ENCODE measurements at places on chromosomes 1 and 21.

GRCh38 chr1:41404308-41404761, 43.1 kb downstream of the FOXO6 start:
- DNase-seq, result peak; percentile 58

GRCh38 chr1:162215902-162216301, 146.4 kb downstream of the NOS1AP start:
- no peak for DNase-seq

DNA sequence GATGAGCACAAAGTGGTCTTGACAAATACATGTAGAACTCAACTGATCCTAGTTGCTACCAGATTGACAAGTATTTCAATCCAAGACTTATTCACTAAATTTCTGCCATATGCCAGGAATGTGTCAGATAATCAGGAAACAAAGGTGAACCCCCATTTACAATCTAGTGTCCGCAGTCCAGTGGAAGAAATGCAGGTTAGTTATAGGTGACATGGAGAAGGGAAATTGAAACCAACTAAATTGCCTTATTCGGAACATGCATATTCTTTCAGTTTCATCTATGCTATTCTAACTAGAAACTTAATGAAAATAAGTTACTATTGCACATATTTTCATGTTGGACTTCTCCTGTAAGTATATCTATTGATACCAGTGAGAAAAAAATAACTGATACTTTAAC, 209.4 kb downstream of the COL24A1 start:
- no peak for DNase-seq

DNA sequence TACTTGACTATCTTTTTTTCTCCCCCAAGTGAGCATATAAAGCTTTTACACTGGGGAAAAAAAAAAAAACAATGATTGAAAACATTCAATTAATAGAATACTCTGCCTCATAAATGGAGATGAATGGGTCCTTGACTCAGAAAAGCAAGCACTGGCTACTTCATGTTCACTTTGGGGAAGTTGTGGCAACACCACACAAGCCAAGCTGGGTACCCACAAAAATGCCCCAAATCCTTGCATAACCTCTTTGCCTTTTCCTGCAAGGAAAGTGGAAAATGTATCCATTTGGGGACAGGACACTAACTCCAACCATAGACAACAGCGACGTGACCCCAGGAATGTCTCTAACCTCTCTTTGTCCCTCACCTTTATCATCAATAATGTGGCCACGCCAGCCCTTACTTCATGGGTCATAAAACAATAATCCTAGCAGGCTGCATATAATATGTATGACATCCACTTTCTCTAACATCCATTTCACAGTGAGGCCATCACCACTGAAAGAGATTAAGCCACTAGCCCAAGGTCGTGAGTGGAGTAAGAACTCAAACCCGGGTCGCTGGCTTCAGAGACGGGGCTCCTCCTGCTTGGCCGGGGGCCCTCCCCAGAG, 2.3 kb downstream of the ECE1 start:
- DNase-seq, result no peak

DNA sequence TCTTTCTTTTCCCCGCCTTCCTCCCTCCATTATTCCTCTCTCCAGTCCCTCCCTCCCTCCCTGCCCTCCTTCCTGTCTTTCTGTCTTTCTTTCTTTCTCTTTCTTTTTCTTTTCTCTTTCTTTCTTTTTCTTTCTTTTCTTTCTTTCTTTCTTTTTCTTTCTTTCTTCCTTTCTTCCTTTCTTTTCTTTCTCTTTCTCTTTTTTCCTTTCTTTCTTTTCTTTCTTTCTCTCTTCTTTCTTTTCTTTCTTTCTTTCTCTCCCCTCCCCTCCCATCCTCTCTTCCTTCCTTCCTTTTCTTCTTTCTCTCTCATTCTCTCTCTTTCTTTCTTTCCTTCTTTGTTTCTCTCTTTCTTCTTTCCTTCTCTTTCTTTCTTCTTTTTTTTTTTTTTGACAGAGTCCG, 402.2 kb upstream of the PLXNA2 start:
- DNase-seq, result no peak

- DNase-seq, result peak; percentile 73
These were observed 81.6 kb upstream of the LRRC8D start for GRCh38 chr1:89739013-89739843.

DNA sequence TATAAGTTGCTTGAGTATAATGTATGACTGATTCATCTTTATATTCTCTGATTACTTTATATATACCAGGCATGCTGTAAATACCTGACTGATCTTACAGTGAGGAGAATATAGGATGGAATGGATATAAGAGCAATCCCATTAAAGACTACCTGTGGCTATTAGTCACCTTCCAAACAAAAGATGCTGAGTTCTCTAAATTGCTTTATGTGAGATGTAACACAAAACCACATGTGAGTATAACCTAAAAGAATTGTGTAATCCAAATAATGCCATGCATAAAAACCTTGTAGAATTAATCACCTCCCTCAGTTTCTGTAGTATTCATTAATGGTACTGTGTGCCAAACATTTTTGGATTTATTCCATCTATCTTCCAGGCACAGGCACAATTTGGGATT, 134.6 kb upstream of the LRRC7 start:
- DNase-seq, result no peak

DNA sequence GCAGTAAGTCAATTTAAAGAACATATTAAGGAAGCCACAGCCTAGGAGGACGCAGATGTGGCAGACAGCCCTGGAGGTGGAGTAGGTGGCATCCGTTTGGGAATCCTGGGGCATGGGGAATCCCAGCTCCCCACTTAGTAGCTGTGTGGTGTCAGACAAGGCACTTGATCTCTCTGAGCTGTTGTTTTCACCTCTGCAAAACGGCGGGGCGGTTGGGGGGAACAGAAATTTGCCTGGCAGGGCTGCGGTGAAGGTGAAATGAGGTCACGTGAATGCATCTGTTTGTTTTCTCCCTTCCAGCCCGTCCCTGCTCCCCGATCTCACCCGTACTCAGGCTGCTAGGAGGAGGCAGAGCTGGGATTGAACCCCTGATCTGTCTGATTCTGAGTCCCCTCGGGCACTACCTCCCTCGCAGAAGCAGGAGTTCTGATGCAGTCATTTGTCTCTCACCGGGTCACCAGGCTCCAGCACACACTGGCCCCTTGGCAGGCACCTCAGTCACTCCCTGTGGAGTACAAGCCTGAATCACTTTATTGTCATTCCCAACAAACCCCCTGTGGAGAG, 2.2 kb upstream of the LAPTM5 start:
- no peak for DNase-seq

- DNase-seq, result no peak
These were observed 511.6 kb downstream of the KIF26B start for GRCh38 chr1:245666412-245666811.

GRCh38 chr1:99943223-99943794, 26.5 kb upstream of the SLC35A3 start:
- DNase-seq, result peak; percentile 75

DNA sequence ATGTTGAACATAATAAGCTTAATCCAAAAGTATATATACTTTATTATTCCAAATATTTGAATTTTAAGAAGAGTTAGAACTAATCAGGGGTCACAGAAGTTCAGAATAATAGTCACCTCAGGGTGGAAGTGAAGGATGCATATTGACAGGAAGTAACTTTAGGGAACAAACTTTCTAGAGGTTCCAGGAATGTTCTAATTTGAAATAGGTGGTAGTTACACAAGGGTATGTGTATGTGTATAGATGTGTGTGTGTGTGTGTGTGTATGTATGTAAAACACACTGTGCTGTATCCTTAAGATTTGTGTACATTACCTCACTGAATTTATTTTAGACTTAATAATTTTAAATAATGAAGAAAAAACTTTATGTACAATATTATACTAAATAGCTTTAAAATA, 110.4 kb downstream of the ACBD6 start:
- no peak for DNase-seq

DNA sequence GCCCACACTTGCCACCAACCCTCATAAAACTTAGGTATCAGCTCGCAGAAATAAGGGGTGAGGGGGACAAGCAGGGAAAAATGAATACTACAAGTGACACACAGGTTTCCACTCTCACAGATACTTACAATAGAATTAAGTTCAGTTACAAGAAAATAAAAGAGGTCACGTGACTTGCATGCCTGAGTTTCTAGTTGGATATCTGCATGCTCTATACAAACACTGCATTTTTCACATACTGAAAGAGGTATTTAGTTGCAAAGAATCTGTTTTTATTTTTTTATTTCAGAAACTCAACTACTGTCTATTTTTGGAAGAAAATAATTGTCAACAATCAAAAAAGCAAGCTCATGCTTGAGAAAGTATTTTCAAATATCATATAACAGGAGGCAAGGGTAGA, 43.5 kb downstream of the DPYD start:
- DNase-seq, result no peak

All from cardiac fibroblast (primary cell).